Gastroesophageal sphincter (tissue), 4 donors: ENCODE measurements at places on chromosomes 7 and 10. TPM values are rescaled to one million over a fixed set of nuclear protein-coding genes. Genes with fewer than 3 reads are reported as not detected.

The TAS2R39 gene
- not detected for total RNA-seq

The OR9A2 gene
- not detected for total RNA-seq

The PDZD8 gene
- total RNA-seq, result 49.2 TPM

The AKR1C3 gene
- total RNA-seq, result 32.2 TPM

The CCDC136 gene
- total RNA-seq, result 19.2 TPM

The MACC1 gene
- total RNA-seq, result 2.9 TPM

The MYL10 gene
- not detected for total RNA-seq

The ZNF467 gene
- 15.4 TPM for total RNA-seq

The GPR15LG gene
- total RNA-seq, result 10.1 TPM

The VIPR2 gene
- 35.5 TPM for total RNA-seq

The EGFR gene
- total RNA-seq, result 106 TPM

The NUTM2D gene
- total RNA-seq, result 3.7 TPM

The ZNF853 gene
- total RNA-seq, result 19.7 TPM

The SHTN1 gene
- 9.2 TPM for total RNA-seq

GRCh38 chr7:40709062-40709964, 574.5 kb downstream of the SUGCT start:
- no peak for ATAC-seq

- ATAC-seq, result no peak
These were observed 38.2 kb downstream of the FKBP6 start for GRCh38 chr7:73366127-73366526.

DNA sequence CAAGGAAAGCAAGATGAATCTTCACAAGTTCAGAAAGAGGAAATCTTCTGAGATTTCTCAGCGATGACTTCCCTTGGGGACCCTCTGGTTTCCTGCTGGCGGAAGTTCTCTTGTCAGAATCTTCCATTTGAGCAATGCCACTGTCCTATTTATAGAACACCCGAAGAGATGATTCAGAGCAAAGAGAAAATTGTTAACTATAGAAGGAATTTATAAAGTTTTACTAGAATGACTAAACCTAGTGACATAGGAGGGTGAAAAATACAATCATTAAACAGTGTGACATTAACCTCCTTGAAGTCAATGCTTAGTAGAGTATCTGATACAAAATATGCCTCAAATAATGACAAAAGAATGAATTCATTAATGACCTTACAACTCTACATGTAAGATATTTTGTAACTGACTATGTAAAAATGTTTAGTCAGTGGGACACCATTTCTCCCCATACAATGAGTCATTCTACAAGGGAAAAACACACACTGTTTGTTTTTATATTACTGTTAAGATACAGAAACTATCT, 206.5 kb upstream of the CNTNAP2 start:
- ATAC-seq, result no peak

- ATAC-seq, result no peak
These were observed 129.9 kb downstream of the CSTF2T start for GRCh38 chr10:51569467-51569866.

DNA sequence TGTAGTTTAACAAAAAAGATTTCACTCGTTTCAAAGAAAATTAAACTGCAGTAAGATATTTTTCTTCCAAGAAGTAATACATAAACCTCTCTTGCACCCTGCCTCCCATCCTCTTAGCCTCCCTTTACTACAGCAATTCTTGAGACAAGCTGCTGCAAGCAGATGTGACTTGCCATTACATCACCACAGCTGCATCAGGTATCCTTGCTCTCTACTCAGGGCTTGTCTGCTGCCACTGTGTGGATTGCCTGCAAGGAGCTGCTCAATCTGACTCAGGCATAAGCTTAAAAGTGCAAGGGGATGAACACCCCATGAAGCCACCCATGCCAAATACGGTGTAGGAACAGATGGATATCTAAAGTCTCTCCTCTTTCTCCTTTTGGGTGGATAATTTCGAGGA, 609.9 kb downstream of the DNAJB9 start:
- ATAC-seq, result no peak

- ATAC-seq, result peak; percentile 26
These were observed 2.5 kb downstream of the HSPB1 start for GRCh38 chr7:76304888-76305375.

GRCh38 chr10:72239409-72239808, 23.3 kb upstream of the ASCC1 start:
- ATAC-seq, result no peak

DNA sequence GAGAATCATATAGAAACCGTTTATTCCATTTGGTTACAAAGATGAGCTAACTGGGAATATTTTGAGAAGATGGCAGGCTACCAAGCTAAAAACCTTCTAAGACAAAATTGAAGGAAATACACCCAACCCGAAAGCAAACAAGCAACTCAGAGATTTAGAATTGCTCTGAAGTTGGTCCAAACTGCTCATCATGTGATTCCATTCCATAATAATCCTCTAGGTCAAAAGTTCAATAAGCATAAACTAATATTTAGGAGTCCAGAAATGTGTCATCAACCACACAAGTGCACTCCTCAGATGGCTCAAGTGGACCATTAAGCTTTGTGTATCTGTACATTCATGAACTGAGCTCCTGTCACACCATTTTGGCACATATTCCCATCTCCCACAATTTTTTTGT, 28.7 kb downstream of the DGKI start:
- no peak for ATAC-seq

GRCh38 chr10:12597788-12598765, 248.7 kb downstream of the CAMK1D start:
- no peak for ATAC-seq

DNA sequence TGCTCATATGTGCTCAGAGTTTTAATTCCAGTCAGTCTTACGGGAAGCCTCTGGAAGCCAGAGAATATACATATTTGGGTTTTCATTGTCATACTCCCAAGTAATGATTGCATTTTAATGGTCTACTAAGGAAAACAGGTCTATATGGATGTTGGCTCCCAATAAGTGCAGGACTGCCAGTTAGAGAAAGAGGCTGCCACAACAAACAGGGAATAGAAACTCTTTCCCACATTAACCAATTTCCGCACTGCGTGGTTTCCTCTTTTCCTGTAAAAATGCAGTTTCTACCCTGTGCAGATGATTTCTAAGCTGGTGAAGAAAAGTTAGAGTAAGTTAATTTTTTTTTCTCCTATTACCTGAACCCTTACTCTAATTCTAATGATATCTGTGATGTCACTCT, 78.2 kb downstream of the CCSER2 start:
- no peak for ATAC-seq

- no peak for ATAC-seq
These were observed 925.4 kb upstream of the ZNF722 start for GRCh38 chr7:63073286-63073685.

DNA sequence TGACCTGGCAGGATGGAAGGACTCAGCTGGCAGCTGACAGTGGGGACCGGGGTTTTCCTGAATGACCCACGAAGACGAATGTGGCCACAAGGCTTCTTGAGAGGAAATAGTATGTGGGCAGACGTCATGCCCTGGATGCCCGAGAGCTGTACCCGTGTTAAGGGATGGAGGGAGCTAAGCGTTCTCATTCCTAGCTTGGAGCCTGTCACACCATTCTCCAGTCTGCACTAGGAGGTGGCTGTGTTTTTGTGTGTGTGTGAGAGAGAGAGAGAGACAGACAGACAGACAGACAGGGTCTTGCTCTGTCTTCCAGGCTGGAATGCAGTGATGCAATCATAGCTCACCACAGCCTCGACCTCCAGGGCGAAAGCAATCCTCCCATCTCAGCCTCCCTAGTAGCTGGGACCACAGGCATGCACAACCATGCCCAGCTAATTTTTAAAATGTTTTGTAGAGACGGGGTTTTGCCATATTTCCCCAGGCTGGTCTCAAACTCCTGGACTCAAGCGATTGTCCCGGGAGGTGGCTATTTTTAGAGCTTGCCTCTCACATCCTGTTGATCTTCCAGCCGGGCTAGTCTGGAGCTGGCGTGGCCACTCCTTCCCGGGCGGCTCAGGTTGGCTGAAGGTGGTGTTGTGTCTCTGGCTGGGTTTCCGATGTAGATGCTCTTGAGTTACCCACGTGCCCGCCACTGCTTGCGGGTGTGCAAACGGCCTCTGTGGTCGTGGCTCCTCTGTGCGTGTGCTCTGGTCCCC, 2.1 kb downstream of the AMZ1 start:
- no peak for ATAC-seq

- ATAC-seq, result peak; percentile 29
These were observed 77.4 kb downstream of the WIPF3 start for GRCh38 chr7:29883462-29884398.

- no peak for ATAC-seq
These were observed 56.1 kb downstream of the HACD1 start for GRCh38 chr10:17561111-17561510.

DNA sequence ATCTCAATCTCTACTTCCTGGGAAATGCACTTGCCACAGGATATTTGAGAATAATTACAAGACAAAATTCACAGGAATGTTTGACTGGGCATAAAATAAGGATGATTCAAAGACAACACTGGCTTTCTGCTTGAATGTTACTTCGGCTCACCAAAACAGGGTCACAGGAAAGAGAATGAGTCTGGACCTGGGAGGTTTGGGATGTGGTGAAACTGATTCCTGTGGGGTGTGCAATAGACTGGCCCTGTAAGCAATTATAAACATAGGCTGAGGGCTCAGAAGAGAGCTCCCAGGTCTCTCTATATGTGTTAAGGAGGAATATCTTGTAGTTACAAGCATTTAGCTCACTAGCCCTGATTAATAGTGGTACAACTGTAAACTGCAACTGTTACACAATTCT, 613.9 kb upstream of the CELF2 start:
- ATAC-seq, result no peak

- no peak for ATAC-seq
These were observed 520.5 kb downstream of the GLRX3 start for GRCh38 chr10:130656582-130657133.

DNA sequence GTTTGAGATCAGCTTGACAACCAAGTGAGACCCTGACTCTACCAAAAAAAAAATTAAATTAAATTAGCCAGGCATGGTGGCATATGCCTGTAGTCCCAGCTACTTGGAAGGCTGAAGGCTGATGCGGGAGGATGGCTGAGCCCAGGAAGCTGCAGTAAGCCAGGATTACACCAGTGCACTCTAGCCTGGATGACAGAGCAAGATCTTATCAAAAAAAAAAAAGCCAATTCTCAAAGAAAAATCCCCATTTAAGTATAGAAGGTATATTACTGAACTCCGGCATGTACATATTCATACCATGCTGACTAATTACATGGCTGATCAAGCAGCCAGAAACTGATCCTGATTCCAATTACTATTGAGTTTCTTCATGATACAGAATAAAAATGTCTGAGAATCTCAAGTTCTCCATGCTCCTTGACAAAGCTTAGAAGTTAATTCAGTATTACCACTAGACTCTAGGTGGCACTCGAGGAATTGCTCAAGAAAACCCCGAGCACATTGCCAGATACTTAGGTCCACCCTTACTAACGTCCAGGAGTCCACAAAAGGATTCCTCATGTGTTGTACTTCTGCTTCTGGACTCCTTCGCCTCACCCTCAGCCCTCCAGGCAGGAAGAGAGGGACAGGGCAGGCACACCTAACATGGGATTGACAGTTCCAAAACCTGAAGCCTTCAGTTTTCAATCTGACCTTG, 148.9 kb downstream of the PARD3 start:
- ATAC-seq, result peak; percentile 88

GRCh38 chr7:42843205-42843800, 68.6 kb downstream of the C7orf25 start:
- ATAC-seq, result no peak

DNA sequence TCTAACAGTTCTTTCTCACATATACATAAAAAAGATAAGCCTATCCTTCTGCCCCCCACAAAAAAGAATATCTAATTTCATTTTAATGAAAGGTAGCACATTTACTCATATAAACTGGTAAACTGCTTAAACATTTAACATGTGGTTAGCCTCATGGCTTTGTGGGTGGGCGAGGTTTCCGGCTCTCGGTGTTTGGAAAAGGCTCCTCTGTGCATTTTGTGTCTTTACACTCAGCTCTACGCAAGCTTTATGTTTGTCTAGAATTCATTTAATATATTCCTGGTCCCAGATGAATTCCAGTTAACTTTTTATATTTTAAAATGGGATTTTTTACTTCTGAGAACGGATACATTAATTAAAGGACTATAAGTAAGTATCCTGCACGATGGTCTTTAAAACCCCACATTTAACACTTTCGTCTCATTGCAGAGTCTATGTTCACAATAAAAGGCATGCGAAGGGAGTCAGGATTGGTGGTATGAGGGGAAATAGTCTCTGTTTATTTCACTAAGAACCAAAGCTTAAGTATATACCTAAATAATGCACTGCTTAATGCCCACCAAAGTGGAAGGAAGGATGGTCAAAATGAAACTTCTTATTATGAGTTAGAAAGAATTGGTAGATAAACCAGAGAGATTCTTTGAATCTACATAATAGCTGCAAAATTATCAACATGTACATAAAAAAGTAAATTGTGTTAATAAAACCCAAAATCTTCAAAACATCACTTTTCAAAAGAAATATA, 197.2 kb downstream of the CRPPA start:
- ATAC-seq, result no peak

GRCh38 chr7:148715027-148715426, 16.3 kb downstream of the CUL1 start:
- ATAC-seq, result no peak

DNA sequence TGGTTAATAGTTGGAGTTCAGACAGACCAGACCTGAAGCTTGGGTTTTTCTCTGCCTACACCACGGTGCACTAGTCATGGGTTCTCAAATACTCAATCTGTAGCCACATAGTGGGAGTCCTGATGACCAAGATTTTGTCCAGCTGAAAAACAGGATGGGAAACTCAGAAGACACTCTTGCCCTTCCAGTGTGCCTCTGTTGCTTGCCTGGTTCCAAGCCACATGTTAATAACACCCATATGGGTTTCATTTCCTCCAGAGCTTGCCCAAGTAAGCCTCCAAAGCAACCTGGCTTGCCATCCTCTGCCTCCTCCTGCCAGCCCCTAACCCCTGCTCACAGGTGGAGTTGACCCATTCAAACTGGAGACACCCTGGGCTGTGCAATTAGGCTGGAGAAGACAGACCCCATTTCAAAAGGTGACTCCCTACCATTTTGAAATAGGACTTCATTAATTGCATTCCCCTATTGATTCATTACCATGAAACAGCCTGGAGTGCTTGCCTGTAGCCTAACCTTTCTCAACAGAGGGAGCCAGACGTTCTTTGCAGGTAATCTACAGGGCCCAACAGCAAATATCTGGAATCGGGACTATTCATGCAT, 108.0 kb upstream of the HABP2 start:
- no peak for ATAC-seq

- ATAC-seq, result no peak
These were observed 38.3 kb upstream of the EFCAB10 start for GRCh38 chr7:105619590-105619989.

DNA sequence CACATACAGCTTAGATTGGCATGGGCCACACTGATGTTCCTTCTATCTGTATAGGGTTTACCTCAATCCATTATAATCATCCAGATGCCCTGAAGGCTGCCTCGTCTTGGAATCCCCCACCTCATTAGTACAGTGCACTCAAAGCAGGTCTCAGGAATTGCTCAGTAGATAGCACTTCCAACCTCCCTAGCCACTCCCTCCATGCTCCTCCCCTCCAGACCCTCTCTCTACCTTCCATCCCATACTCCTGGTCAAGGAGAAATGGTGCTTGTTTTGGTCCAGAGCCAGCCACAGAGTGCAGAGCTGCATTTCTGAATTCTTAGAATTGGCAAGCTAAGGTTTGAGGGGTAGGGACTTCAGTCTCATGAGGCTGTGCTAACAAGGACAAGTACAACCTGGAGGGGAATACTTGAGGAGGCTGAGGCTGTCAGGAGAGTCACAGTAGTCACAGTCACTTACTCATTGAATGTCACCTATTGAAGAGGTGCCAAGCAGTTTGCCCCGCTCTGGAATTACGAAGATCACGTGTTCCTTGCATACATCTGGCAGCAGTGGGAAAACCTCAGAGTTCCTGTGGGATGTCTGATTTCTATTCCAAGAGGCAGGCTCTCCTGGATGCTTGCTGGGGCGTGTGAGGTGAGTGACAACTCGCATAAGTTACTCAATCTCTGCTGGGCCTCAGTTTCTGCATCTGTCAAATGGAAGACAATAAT, 60.7 kb upstream of the ZNF746 start:
- ATAC-seq, result no peak
